Glomerular endothelial cell (primary cell): ENCODE measurements at places on chromosomes 1 and 21.

GRCh38 chr1:248404024-248404423, 1.2 kb downstream of the OR2T1 start:
- DNase-seq: no peak

DNA sequence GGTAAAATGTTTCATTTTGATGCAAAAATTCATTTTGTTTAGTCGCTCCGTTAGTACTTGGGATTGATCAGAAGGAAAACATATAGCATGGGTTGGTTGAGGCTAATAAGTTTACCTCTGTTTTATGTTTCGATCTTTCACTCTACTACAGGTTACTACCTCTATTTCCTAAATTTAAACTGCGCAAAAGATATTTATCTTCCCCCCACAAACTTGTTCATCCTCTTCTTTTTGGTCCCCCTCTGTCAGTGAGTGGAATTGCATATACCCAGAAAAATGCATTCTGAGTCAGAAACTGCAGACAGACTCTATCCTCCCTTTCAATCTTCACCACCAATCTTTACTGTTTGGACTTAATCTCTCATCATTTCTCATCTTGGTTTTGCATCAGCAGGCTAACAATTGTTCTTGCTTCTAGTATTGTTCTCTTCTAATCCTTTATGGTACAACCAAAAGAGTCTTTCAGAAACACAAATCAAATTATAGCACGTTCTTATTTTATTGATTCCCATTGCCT, 316.0 kb upstream of the ADGRL4 start:
- DNase-seq: no peak

GRCh38 chr1:17920881-17921640, 165.9 kb downstream of the ACTL8 start:
- DNase-seq: no peak

DNA sequence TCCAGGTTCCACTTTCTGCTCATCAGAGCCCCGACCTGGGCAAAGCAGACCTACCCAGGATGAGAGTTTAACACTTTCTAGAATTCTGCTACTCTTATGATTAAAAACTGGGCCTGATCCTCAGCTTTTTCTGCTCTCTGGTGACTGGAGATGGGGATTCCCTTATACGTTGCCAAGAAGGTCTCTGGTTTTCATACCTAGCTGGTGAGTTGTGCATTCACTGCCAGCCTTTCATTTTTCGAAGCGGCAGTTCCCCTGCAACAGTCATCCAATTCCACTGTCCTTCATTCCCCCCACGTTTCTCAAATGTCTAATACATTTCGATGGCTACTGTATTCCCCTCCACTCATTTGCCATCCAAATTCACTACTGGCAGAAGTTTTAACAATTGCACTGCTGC, 135.3 kb downstream of the ADSS2 start:
- DNase-seq: no peak

DNA sequence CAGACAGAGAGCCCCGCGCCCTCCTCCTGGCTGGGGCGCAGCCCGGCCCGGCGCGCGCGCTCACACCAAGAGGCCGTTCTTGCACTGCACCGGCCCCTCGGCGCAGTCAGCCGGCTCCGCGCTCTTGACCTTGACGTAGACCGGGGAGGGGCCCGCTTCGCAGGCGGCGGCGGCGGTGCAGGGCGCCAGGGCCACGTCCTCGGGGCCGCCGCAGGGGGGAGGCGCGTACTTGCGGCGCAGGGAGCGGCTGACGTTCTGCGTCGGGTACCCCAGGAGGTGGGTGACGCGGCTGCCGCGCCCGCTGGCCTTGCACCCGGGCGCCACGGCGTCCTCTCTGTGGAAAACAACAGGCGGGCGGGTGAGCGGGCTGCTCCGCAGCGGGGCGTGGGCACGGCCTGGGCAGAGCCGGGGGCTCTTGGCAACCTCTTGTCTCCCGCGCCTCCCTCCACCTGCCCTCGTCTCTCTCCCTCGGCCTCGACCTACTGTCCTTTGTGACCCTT, 7.7 kb downstream of the VSIG8 start:
- no peak for DNase-seq

DNA sequence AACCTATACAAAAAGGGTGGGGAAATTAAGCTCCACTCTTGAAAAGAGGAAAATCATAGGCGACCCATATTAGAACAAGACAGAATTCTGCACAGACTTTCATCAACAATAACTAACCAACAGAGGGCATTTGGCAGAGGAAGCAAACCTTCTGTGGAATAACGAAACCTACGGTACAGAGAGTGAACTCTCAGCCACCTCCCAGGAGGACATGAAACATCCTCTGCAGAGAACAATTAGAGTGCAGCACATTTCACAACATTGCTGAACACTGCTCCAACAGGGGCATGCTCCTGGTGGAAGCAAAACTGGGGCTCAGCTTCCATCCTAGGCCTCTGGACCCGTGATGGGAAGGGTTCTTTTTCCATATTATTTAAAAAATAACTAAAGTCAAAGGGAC, 110.9 kb downstream of the KCNJ15 start:
- no peak for DNase-seq

GRCh38 chr1:20184997-20185833, 681 bp upstream of the UBXN10 start:
- DNase-seq: no peak

DNA sequence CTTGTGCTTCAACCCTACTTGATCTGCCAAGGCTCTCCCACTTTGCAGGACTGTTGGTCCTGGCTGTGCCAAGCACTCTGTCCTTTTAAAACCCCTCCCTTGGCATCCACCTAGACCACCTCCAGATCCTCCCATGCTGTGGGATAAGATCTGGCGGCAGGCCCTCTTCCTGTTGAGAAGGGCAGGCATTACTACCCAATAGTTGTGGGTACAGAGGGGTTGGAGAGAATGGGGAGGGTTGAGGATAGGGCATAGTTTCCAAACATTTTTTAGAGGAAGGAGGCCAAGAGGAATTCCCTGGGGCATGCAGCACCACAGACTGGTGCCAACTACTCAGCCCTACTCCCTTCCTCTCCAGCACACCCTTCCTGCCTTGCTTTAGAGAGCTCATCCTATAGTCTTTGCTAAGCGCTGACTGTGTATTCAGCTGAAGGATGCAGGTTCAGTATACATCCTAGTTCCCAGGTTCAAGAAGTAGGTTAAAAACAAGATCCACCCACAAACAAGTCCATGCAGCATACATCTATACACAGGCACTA, 70.7 kb downstream of the TRABD2B start:
- DNase-seq: no peak

GRCh38 chr1:37513795-37514349, 694 bp downstream of the MEAF6 start:
- no peak for DNase-seq

- DNase-seq: no peak
These were observed 4.3 kb upstream of the SHISA4 start for GRCh38 chr1:201884425-201884824.

- no peak for DNase-seq
These were observed 16.2 kb upstream of the GPR157 start for GRCh38 chr1:9145021-9145668.

- no peak for DNase-seq
These were observed 960 bp downstream of the RCAN1 start for GRCh38 chr21:34613679-34614627.

GRCh38 chr1:213057264-213058059, 6.4 kb downstream of the RPS6KC1 start:
- no peak for DNase-seq

- DNase-seq: no peak
These were observed 191.6 kb downstream of the HIVEP3 start for GRCh38 chr1:41726899-41727748.

GRCh38 chr1:31782421-31783410, 18.6 kb upstream of the ADGRB2 start:
- no peak for DNase-seq

GRCh38 chr1:119662034-119662437, 14.0 kb upstream of the ZNF697 start:
- no peak for DNase-seq

- DNase-seq: no peak
These were observed 53.9 kb downstream of the CASQ2 start for GRCh38 chr1:115714572-115715141.

DNA sequence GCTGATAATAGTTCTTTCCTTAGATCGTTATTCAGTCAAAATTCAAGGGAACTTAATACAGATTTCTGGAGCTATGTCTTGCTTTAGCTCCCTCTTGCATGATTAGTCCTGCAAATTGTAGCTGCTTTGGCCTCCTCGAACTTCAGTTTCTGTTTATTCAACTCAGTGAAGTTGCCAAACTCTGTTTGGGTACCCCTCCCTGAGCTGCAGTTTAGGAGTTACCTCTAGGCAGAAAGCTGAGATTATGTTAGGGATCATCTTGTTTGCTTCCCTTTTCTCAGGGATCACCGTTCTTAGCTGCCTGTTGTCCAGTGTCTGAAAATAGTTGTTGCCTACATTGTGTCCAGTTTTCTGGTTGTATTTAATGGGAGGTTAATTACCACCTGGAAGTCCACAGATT, 43.5 kb downstream of the SNX27 start:
- no peak for DNase-seq

DNA sequence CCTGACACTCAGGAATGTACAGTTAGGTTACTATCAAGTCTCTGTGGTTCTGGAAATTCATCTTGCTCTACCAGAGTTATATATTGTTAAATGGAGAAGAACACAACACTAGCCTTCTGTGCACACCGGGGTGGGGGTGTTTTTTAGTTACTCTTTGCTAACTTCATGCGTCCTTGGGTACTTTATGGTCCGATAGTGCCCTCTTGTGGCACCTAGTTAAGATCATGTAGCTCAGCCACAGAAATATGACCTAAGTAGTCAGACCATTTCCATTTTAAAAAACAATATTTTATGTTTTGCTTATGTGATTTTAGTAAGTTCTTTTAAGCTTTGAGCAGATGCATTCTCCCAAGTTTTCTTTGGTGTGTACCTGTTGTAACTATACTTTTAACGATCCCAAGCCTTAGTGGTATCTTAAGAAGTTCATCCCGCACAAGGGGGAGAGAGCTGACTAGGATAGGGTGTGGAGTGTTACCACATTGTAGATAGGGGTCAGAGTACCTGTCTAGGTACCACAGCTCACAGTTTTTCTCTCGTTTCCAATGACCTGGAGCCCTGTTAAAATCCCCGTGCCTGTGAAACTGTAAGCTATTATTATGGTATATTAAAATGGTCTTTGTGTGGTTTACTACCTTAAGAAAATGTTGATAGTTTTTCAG, 20.6 kb upstream of the SH3D21 start:
- DNase-seq: peak; percentile 80

DNA sequence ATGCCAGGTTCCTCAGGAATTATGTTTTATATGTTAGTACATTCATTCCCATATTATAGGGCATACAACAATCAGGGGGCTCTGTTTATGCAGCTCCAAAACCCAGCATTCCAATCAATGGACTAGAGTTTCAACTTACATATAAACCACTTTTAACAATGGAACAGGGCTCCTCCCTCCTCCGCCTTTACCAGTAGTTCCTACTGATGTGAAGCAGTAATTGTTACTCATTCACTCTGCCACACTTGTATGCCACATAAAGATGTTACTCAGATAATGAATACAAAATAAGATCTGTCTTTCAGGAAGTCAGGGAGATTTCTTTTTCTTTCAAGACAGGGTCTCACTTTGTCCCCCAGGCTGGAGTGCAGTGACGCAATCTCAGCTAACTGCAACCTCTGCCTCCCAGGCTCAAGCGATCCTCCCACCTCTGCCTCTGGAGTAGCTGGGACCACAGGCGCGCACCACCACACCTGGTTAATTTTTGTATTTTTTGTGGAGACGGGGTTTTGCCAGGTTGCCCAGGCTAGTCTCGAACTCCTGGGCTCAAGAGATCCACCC, 17.1 kb downstream of the ZNF281 start:
- DNase-seq: no peak

DNA sequence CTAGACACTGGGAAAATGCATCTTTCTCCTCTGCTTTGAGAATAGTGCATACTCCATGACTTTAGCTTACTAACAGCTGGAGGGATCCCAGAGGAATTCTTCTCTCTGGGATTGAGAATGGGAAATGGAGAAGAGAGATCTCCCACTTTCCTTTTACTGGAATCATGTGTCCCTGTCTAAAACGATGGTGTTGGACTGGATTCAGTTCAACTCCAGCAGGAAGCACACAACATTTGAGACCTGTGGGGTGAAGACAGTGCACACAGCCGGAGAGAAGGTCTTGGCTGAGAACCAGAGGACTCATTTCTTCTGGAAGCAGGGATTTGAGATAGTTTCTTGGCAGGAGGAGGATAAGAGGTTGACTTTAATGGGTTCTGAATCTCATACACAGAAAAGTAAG, 58.7 kb downstream of the TRABD2B start:
- DNase-seq: no peak

GRCh38 chr1:16167331-16168143, 11.7 kb upstream of the EPHA2 start:
- DNase-seq: no peak

DNA sequence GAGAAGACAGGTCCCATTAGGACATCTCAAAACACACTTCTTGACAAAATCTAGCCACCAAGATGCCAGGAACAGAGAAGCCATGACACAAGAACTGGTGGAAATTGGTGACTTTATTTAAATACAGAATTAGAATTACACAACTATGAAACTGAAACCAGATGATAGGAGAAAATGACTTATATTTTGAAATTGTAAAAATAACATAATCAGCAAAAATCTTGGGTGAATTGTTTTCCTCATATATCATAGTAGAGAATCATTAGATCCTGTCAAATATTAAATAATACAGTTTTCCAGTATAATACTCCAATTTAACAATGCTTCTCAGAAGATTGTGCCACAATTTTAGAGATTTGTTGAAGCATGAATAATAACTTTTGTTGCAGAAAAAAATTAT, 81.5 kb upstream of the MROH9 start:
- no peak for DNase-seq

DNA sequence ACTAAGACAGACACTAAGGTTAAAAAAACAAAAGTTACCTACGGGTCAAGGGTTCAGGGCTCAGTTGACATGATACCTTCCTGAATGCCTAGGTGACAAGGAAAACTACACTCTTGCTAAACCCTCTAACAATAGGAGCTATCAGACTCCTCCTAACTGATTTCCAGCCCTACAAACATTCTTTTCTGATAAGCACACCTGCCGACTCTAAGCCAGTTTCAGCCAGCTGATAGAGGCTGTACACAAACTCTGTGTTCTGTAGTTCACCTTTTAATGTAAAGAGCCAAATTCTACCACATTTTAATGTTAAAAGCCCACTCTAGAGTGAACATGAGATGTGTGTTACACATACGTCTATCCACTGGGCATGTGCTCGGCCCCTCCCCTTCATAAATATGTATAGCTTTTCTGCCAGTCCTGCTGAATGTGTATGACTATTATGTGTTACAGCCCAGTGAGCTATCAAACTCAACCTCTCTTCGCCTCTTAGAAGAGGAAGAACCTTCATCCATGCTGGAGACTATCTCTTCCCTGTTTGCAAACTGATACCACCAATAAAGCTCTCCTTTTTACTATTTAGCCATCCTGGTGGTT, 40.0 kb upstream of the FAM163A start:
- no peak for DNase-seq
